Sigmoid colon (tissue), 7 donors: ENCODE measurements at places on chromosomes 2 and 18.

GRCh38 chr2:43766006-43766405 lies 7.8 kb upstream of the DYNC2LI1 start:
- no peak for DNase-seq

- no peak for DNase-seq
Observed at GRCh38 chr2:182715121-182715891, 751 bp upstream of the DNAJC10 start.

DNA sequence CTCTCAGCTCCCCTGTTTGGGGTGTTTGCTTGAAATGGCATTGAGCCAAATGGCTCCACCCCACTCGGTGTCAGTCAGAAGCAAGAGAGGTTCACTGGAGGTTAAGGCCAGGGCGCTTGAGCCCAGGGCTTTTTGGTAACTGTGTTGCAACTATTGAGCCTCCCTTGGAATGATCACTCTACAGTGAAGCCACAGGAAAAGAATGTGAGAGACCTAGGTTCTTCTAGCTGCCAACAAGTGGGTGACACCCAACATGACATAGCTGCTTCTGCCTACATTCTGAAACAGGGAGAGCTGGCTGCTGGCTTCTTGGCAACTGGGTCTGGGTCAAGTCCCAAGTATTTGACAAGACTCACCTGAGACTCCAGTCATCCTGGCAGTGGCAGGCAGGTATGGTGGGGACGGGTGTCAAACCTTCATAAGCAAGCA lies 7.1 kb upstream of the GRHL1 start:
- no peak for DNase-seq

GRCh38 chr2:59044736-59045135 lies 803.6 kb upstream of the FANCL start:
- DNase-seq, result no peak
